ENCODE measurements at places on chromosomes 3 and 15.

DNA sequence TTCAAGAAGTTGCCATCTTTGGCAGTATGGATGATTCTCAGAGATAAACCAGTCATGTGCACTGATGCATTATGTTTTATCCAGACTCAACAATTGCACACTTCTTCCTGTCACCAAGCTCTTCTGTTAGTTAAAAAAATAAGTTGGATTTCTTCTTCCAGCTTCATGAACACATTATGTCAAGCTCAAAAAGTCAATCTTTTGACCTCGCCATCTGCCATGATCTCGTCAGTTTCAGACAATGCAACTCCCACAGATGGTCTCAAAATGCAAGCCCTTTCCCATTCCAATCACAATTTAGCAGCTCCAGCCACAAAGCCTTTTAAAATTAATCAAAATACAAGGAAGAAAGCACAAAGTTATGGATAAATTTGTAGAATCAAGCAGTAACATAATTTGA, 42.8 kb downstream of the TFDP2 start:
- DNase-seq: peak; percentile 89

DNA sequence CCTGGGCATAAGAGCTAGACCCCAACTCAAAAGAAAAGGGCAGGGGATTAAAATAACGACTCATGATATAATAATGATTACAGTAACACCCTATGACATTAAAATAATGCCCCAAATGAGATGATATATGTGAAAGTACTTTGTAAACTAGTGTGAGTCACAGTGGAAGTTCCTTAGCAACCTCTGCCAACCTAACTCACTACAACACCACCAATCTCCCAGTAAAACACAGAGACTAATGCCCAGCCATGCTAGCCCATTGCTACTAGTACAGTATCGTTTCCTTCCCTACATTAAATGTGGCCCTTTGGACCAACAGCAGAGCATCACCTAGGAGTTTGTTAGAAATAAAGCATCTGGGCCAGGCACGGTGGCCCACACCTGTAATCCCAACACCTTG, 11.2 kb upstream of the ADAMTS7 start:
- DNase-seq: no peak

- no peak for DNase-seq
Observed at GRCh38 chr15:74782259-74783071, 585 bp downstream of the CSK start.

DNA sequence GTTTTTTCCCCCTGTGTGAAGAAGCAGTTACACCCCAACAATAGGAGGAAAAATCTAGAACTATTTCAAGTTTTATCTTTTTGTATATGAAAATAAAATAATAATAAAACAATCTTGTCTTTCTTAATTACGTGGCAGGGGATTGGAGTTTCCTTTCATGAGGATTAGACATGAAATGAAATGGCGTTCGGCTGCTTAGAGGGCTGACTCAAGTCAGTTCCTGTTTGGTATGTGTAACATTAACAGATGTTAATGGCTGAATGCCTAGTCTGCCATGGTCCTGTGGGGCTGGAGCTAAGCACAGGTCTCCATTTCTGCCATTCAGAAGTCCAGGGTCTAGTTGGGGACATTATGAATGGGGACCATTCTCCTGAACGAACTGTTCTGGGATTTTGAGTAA, 3.1 kb upstream of the EXOG start:
- no peak for DNase-seq

DNA sequence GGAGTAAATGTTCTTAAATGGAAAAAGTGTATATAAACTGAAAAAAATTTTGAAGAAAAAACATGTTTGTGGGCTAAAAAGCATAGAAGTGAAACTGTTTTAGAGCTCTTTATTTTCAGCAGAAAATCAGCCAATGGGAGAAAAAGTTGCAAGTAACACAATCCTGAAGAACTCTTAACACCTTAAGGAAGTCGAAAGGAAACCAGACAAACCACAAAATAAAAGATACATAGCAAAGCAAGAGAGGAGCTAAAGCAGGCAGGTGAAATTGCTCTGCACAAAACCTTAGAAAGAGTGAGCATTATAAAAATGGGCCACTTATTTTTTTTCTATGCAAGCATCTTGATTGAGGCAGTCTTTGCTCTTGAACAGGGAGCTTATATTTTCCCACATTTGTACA, 300.5 kb downstream of the RAP2B start:
- DNase-seq: no peak

- DNase-seq: no peak
Observed at GRCh38 chr3:156957715-156958114, 131.6 kb downstream of the LEKR1 start.

DNA sequence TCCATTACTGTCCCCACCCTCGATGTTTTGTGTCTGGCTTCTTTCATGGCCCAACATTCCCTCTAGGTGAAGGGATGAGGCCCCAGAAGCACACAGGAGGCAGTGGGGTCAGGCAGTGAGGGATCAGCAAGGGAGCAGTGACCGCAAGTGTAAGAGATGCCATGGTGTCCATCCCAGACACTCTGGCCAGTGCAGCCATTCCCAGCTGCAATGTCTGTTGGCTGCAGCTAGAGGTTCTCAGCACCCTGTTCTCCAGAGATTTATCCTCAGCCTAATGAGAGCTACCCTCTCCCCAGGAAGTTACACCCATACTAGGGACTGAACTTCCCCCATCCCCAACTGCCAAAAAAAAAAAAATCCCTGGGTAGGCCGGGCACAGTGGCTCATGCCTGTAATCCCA, 40.2 kb downstream of the TRANK1 start:
- DNase-seq: no peak

DNA sequence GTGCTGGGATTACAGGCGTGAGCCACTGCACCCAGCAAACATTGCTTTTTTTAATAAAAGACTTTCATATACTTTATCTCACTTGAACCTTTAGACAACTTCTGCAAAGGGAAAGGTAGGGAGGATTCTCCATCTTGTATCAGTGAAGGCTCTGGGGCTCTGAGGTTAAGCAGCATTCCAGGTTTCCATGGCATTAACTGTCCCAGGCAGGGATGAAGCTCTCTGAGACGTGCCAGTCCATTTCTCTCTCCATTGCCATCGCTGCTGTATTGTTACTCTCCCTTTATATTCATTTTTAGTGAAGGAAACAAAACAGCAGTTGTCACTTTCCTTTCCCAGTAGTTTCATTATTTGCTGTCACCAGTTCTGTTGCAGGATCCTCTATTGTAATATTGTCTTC, 342.4 kb downstream of the LPP start:
- no peak for DNase-seq

DNA sequence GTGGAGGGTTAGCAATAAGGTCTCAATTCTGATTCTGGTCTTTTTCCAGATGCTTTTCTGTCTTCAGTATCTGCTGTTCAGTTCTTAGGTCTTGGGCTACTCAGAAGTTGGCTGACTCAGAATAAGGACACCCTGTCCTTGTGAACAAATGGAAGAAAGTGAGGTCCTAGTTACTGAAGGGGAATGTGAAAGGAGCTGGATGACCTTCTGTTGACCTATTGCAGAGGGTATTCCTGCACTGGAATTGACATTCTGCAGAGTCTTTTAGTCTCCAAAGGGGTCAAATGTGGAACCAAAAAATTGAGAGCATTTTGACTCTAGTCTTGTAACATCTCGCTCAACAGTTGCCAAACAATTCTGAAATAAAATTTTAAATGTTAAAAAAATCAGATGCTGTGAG, 63.0 kb downstream of the CCR1 start:
- DNase-seq: no peak

DNA sequence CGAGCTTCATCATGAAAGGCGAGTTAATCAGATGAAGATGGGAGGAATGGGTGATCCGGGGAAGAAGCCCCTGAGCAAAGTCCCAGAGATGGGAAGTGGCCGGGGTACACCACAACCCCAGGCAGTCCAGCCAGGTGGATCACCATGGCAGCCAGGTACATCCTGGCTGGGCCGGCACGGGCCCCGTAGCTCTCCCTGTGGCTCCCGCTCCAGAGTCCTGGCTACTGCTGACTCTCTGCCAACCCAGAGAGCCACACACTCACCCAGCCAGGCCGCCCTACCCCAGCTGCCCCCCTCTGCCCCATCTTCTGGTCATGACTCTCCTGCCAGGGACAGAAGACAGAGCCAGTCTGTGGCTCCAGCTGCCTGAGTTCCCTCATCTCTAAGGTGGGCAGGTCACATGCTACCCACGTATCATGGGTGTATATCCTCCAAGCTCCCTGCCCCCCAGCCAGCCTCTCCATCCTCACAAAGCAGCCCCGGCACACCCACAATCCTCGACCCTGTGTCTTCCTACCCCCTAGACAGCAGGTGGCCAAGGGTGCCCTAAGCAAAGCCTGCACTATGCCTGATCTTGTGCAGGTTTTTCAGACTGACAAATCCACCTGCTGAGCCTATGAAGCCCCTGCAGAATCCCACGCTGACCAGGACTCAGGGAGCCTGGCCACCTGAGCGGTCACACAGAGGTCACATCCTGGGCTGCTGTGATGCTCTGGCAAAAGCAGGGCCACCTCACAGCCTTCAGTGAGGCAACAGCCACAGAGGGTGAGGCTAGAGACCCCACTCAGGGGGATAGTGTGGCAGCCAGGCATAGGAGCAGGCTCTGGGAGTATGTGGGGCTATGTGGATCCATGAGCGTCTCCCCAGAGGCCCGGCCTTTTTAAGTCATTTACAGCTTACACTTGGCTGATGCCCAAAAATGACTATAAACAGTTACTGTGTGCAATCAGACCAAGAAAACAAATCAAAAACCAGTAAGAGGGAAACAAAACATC, 13.2 kb downstream of the XXYLT1 start:
- no peak for DNase-seq

GRCh38 chr3:117618462-117618861, 908.9 kb downstream of the TUSC7 start:
- no peak for DNase-seq

- no peak for DNase-seq
Observed at GRCh38 chr3:139552632-139553365, 13.3 kb upstream of the RBP1 start.

GRCh38 chr3:42880601-42881451, 5.1 kb upstream of the CYP8B1 start:
- peak; percentile 34 for DNase-seq

- DNase-seq: no peak
Observed at GRCh38 chr3:7444886-7445285, 584.0 kb downstream of the GRM7 start.

- no peak for DNase-seq
Observed at GRCh38 chr3:160159806-160160205, 65.4 kb upstream of the C3orf80 start.

DNA sequence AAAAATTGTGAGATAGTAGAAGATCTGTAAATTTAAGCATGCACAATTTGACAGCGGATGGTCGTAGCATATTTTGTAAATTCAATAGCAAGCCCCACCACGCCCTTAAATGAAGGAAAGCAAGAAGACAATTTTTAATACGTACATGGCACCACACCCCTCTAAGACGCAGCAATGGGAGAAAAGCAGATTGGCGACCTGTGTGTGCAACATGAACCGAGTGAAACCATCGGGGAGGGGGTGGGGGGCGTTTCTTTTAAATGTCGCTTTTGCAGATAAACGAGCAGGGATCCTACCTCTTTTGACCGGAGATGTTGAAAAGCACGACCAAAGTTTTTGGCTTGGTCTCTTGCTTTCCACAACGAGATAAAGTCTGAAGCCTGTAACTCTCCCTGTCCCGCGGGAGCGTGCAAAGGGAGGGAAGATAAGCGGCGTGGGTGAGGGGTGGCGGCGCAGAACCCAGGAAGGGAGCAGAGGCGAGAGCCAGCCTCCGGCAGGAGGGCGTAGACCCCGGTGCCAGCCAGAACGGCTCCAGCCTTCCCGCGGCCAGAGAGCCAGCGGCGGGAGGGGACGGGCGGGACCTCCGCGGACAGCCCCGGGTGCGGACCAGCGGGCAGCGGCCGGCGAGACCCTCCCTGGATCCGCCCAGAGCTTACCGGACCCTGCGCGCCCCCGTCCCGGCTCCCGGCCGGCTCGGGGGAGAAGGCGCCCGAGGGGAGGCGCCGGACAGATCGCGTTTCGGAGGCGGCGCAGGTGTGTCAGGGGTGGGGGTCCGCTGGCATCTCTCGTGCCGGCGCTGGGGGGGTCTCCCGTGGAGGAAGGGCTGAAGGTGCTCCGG, at the start of gene CHL1:
Gene CHL1 (plus strand): TSS at position 453 of the 838 bp plus-strand sequence. CDS start 123,014 bp downstream, outside the sequence.
- no peak for DNase-seq

GRCh38 chr3:151107177-151107576, 21.7 kb downstream of the MED12L start:
- DNase-seq: no peak

- DNase-seq: no peak
Observed at GRCh38 chr3:173410849-173411248, 13.3 kb downstream of the NLGN1 start.

GRCh38 chr15:60554494-60554893, 75.6 kb upstream of the ICE2 start:
- DNase-seq: no peak

DNA sequence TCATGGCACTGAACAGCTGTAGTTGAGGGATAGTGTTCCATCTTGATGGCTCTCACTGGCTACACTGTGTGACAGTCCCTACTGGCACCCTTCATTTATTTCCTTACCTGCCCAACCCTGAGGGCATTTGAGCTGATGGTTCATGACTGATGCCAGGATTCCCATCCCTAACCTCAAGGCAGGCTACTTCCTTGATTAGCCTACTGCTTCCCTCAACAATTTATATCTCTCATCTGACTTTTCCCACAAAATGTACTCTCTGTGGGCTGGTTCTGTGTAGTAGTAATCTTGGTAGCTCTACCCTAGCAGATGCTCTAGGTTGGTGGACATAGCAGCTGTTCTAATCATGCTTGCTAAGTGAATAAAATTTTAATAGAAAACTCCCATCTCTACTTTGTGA, 106.0 kb downstream of the THRB start:
- DNase-seq: no peak

- DNase-seq: no peak
Observed at GRCh38 chr3:41304593-41304992, 105.3 kb downstream of the CTNNB1 start.

- peak; percentile 67 for DNase-seq
Observed at GRCh38 chr3:128011140-128011539, 41.1 kb upstream of the SEC61A1 start.

- DNase-seq: peak; percentile 97
Observed at GRCh38 chr15:89383365-89384175, 48.9 kb upstream of the POLG start.

- DNase-seq: no peak
Observed at GRCh38 chr15:68528626-68529290, 50.0 kb upstream of the CORO2B start.

- no peak for DNase-seq
Observed at GRCh38 chr3:124117486-124117885, 125.6 kb upstream of the ROPN1 start.

DNA sequence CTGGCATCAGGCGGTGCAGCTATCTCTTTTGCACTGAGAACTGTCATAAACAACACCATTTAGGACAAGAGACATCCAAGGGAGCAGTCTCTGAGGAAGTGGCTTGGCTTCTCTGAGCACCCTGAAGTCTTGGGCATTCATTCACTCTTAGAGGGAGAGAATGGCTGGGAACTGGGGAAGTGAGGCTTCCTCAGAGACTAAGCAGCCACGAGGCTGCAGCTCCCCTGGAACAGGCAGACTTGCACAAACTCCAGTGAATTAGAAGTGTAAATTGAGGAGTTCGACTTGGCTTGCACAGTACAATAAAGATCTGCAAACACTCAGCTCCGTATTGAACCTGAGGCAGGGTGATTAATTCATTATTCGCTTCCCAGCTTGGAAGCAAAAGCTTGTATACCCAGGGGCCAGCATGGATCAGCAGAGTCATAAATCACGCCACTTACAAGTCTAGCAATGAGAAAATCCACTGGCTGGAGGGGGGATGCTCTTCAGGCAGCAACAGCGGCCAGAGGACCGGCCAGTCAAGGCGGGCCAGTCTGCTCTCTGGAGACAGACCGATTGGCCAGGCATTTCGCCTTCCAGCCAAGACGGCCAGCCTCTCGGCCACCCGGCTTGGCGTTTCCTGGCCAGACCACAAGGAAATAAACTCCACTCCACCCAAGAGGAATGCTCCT, 118.8 kb upstream of the ADPGK start:
- no peak for DNase-seq

Data from NCI-H2171 (cell line).